ENCODE measurements at places on chromosomes 12 and 14.

DNA sequence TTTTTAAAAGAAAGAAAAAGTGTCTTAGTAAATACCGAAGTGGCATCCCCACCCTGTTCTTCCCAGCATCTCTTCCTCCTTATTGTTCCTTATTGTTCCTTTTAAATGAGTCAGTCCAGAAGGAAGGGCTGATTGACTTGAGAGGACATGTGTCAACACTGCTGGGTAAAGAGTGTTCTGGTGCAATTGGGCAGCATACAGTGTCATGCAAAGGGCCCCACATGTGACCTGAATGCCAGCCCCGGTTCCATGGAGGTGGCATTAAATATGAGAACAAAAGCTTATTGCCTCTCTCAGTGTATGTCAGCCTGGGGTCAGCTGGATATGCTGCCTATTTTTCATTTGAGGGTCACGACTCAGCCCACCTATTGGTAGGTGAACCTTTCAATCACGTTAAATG lies 58.9 kb upstream of the RIC8B start:
- no peak for DNase-seq

DNA sequence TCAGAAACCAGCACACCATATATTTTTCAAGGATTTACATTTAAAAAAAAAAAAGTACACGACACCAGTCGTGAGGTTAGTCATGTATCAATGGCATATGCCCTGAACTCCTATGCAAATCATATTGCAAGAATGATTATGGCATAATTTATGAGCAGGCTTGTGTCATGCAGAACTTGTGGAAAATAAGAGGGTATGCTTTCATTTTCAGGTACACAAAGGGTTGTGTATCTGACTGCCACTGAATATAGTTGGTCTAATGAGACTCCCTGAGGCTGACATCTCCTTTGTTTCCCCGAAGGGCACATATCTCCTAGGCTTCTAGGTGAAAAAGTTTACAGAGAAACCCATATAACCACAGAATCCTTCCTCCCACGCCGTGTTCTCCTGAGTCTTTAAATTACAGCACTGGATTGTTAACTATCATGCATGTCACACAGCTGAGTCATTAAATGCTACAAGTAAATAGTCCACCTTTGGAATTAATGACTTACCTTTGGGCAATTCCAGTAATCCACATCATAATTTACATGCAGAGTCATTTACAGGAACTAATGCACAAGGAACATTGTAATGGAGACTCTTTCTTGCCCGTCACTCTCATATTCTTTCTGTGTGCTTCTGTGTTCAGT lies 356.7 kb upstream of the DIO2 start:
- DNase-seq, result no peak

GRCh38 chr14:45906257-45906656 lies 653.3 kb upstream of the MIS18BP1 start:
- no peak for DNase-seq

GRCh38 chr14:96104469-96105057 lies 65.4 kb downstream of the C14orf132 start:
- no peak for DNase-seq

GRCh38 chr12:108856170-108856427 lies 1.3 kb downstream of the SSH1 start:
- DNase-seq, result no peak

GRCh38 chr14:93010522-93011140 lies 87.7 kb downstream of the CHGA start:
- no peak for DNase-seq

DNA sequence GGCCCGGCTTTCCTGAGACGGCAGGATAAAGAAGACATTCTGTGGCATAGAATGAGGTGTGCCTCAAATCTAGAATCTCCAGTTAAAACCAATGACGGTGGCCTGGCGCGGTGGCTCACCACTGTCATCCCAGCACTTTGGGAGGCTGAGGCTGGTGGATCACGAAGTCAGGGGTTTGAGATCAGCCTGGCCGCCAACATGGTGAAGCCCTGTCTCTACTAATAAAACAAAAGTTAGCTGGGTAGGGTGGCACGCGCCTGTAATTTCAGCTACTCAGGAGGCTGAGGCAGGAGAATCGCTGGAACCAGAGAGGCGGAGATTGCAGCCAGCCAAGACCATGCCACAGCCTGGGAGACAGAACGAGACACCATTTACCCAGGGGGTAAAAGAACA lies 193.6 kb downstream of the ALG10 start:
- DNase-seq, result no peak

DNA sequence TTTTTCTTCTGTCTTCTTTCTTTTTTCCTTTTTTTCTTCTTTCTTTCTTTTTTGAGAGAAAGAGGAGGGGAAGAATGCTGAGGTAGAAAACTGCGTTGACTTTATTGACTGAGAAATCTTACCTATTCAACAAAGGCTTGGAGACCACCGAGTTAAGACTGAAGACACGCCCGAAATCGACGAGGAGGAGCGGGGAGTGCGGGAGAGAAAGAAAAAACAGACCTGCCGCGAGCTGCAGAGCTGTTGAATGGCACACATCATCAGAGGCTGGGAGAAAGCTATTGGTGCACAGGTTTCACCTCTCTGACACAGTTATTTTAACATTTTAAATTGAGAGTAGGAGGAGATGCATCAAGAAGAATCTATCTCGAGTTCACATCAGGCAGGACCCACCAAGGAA lies 5.1 kb downstream of the ASCL1 start:
- DNase-seq, result no peak

GRCh38 chr12:22491034-22491433 lies 53.3 kb downstream of the C2CD5 start:
- DNase-seq, result no peak

DNA sequence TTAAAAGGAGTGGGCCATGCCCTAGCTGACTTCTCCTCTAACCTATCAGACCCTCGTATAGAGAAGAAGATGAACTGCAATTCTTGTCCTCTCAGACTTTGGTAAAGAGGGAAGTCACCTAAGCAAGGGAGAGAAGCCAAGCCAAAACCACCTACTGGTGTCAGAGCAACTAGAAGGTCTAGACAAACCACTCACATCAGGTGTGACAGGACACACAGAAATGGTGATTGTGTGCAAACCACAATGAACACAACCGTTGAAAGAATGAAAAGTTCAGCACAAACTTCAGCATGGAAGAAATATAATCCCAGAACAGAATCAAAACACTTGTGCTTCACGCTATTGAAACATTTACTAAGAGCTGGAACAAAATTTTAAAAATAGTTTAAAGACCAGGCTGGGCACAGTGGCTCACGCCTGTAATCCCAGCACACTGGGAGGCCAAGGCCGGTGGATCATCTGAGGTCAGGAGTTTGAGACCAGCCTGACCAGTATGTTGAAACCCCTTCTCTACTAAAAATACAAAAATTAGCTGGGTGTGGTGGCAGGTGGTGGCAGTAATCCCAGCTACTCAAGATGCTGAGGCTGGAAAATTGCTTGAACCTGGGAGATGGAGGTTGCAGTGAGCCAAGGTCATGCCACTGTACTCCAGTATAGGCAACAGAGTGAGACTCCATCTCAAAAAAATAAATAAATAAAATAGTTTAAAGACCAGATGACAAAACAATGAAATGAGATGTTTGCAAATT lies 56.2 kb upstream of the NTF3 start:
- DNase-seq, result no peak

DNA sequence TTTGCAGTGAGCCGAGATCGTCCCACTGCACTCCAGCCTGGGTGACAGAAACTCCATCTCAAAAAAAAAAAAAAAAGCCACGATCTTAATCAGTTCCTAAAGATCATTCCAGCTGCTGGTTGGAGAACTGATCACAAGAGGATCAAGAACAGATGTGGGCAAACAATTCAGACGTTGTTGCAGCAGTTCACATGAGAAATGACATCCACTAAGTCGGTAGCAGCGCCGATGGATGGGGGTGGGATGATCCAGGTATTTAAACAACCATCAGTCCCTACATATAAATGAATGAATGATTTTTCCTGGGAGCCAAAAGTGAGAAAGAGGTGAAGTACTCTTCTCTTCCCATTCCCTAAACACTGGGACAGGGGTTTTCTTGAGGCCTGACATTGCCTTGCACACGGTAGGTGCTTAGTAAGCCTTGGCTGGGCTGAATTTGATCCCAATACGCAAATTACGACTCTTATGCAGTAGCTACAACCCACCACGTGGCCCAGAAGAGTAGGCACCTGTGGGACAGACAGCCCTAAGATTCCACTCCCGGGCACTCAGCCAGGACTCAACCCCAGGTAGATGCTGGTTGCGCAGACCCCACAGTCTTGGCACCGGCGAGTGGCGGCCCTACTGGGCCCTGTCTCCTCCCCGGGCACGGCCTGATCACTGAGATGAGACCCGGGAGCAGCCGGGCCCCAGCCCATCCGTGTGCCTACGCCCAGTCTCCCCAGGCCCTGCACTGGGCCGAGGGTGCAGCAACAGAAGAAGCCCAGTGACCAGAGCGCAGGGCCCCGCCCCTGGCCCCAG lies 565 bp downstream of the SPRYD3 start:
- peak; percentile 63 for DNase-seq

Measured in CD4-positive, alpha-beta memory T cell (primary cell).